ENCODE measurements at places on chromosomes 16 and 17.

DNA sequence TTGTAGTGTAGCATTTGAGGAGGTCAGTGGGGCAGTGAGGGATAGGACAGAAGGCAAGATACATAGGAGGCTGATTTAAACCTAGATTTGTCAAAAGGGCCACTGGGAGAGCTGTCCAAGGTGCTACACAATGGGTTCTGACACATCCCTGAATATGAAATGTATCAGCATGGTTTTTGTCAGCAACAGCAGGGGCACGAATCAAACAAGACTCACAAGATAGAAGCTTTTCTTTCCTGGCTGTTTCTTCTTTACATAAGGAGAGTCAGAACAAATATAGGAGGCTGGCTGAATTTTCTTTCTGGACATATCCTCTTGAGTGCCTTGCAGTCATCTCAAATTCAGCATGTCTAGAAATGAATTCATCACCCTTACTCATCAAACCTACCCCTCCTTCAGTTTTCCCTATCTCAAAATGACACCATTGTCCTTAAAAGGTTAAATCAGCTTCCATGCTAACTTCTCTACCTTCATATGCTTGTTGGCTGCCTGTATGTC is 130.5 kb downstream of the NPIPB5 start:
- DNase-seq, result no peak

- peak; percentile 35 for DNase-seq
Observed at GRCh38 chr16:80803339-80804055, 901 bp downstream of the CDYL2 start.

GRCh38 chr17:60388742-60389141 is 3.2 kb downstream of the USP32 start:
- no peak for DNase-seq

DNA sequence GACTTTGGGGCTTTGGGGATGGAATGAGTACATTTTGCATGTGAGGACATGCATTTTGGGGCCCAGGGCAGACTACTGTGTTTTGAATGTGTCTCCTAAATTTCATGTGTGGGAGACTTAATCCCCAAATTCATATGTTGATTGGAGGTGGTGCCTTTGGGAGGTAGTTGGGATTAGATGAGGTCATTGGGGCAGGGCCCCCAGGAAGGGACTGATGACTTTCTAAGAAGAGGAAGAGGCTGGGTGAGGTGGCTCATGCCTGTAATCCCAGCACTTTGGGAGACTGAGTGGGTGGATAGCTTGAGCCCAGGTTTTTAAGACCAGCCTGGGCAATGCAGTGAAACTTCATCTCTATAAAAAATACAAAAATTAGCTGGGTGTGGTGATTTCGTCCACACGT is 42.8 kb upstream of the RAI1 start:
- no peak for DNase-seq

DNA sequence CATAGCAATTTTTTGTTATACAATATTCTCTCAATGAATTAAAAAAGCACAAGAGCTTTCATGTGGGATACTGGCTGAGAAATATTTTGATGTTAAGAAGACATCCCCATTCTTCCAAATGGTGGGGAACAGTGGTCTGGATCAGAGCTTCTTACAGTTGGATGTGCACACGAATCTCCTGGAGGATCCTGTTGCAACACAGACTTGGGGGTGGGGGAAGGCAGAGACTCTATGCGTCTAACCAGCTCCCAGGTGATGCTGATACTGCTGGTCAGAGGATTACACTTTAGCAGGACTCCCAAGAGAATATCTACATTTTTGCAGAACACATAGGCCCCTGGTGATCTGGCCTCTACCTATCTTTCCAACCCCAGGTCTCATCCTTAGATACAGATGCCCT is 108.3 kb downstream of the SPACA3 start:
- no peak for DNase-seq

DNA sequence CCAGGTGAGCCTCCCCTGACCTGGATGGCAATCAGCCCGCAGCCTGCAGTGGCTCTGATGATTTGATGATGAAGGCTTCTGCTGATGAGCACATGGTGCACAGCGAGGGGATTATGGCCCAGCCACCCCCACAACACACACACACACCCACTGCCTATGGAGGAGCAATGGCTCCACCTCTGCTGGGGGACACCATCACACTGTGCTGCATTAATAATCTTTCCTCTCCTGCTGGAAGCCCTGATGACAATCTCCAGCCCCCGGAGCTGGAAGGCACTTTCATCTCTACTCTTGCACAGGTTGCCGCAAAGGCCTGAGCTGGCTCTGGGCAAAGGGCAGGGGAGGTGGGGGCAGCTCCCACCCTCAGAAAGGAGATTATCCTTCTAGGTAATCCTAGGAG is 79.9 kb downstream of the PLXDC1 start:
- no peak for DNase-seq

GRCh38 chr17:78537217-78537860 is 39.9 kb downstream of the DNAH17 start:
- DNase-seq, result peak; percentile 13

- DNase-seq, result peak; percentile 76
Observed at GRCh38 chr17:601244-601925, 113.3 kb downstream of the VPS53 start.

DNA sequence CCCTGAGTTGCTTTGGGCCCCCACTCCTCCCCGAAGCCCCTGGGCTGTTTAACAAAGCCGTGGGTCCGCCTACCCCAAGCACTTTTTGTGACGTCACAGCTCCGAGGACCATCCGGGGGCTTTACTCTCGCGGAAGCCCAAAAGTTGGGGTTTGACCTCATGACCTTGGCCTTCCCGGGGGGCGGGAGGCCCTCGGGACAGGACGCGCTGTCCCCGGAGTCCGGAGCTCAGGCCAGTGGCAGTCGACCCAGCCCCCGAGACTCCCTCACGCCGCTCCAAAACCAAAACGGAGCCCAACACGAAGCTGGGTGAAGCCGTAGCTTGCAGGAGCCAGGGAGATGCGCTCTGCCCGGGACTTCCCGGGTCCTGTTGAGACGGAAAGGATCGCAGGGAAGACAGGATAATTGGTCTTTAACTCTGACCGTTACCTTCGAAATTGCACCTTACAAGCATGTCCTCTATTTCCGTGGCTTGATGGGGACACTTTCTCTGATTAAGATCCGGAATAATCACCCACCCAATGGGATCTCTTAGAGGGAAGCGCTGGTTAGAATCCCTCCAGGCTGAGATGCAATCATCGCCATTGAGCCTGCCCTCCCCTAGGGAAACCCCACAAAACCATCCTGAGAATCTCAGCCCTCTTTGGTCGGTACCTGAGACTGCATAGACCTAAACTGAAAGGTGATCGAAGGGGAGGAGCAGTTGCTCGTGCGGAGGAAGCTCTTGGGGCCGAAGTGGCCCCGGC is 4.9 kb upstream of the SOX9 start:
- peak; percentile 19 for DNase-seq

DNA sequence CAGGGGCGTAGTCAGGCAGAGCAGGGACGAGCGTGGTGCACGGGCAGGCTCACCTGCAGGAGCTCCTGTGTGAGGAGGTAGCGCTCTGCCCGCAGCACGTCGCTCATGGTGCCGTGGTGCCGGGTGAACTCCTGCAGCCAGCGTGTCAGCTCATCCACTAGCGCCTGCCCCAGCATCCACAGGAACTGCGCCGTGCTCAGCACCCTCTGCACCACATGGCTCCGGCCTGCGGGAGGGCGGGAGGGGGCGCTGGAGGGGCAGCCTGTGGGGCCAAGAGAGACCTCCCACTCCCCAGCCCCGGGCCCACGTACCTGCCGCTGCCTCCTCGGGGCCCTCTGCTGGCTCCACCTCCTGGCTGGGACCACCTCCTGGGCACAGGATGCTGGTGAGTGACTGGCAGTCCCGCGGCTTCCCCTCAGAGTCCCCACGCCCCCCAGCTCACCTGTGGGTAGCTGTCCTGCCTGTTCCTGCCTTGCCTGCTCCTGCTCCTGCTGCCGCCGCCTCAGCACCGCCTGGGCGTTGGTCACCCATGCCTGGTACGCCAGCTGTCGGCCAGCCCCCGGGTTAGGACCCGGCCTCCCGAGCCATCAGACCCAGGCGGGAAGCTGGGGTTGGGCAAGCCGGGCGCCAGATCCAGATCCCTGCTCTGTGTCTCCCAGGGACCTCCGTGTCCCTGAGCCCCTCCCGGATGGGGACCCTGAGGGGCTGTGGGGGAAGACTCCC is 16.6 kb downstream of the CTU2 start:
- DNase-seq, result no peak

DNA sequence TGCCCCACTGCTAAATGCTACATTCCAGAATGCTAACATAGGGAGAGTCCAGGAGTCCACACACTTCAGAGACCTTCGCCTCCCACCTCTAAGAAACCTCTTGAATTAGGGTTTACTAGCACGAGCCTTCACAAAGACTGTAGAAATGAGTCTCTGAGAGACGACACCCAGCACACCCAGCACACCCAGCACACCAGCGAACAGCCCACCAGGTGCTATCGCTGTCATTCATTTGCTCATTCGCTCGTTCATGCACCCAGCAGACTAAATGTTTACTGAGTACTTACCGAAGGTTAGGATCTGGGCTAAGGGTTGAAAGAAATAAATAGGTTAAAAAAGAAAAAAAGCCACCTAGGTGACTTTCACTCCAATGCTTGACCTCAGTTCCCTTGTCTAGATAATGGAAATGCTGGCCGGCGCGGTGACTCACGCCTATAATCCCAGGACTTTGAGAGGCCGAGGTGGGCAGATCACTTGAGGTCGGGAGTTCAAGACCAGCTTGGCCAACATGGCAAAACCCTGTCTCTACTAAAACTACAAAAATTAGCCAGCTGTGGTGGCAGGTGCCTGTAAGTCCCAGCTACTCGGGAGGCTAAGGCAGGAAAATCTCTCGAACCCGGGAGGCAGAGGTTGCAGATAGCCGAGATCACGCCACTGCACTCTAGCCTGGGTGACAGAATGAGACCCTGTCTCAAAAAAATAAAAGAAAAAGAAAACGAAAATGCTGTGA is 100.8 kb downstream of the ADCY9 start:
- DNase-seq, result no peak
